ENCODE measurements at places on chromosomes 1 and 21. TPM values are rescaled to one million over a fixed set of nuclear protein-coding genes. Genes with fewer than 3 reads are reported as not detected.

Gene PSMA5
- total RNA-seq: 69.6 TPM

Gene MAP3K7CL
- 7.6 TPM for total RNA-seq

Gene AADACL4
- not detected for total RNA-seq

Gene ADGRL2
- 64.4 TPM for total RNA-seq

Gene CRYAA
- not detected for total RNA-seq

Gene KRTAP21-2
- total RNA-seq: not detected

Gene SIPA1L2
- total RNA-seq: 9.9 TPM

Gene HAO2
- not detected for total RNA-seq

Gene HFM1
- total RNA-seq: 0.07 TPM

Gene MANEAL
- total RNA-seq: 0.88 TPM

Gene NBPF20
- total RNA-seq: 2.2 TPM

Gene PTGER3
- not detected for total RNA-seq

Gene CDA
- total RNA-seq: 0.67 TPM

Gene XCL2
- not detected for total RNA-seq

Gene PRDM16
- 0.35 TPM for total RNA-seq

Gene FMN2
- not detected for total RNA-seq

Gene PTGFR
- 0.13 TPM for total RNA-seq

Gene ERI3
- total RNA-seq: 40.0 TPM

Gene PLA2G5
- total RNA-seq: 0.07 TPM

Gene RBBP4
- 228 TPM for total RNA-seq

Gene FLVCR1
- 8.9 TPM for total RNA-seq

Gene CFHR3
- total RNA-seq: not detected

Data from pulmonary artery endothelial cell (primary cell).